ENCODE measurements at places on chromosomes 3 and 15.

GRCh38 chr15:67571648-67572415 is 29.3 kb downstream of the MAP2K5 start:
- no peak for DNase-seq

- no peak for DNase-seq
Observed at GRCh38 chr3:110026421-110026820, 689.1 kb upstream of the DPPA4 start.

DNA sequence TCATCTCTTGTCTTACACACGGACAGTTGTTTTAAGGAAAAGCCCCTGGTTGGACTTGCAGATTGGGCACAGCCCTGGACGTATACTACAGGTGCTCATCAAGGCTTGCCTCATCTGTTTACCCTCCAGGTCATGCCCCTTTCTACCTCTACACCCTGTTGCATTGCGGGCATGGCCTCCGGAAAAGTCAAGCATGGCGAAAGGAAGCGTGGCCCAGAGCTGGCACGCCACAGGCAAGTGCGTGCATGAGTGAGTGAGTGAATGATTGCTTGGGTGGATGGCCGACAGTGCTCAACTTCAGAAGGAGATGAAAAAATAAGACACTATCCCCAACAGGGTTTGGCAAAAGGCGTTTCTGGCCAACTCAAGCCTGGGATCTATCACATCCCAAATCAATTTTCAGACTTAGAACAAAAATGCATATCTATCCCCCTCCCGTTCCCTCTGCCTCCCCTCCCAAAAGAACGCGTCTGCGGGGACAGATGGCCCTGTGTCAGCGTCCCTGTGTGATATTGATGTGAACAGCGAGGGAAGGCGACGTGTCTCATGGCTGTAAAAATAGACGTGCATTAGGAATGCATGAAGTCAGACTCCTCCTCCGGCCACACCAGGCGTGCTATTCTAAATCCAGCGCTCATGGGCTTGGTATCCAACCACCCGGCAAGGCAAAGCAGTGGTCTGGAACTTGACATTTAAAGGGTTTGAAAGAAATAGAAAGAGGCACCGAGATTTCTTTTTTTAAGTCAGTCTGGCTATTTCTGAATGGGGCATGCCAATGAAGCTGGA is 96.0 kb downstream of the RPLP1 start:
- DNase-seq: no peak

DNA sequence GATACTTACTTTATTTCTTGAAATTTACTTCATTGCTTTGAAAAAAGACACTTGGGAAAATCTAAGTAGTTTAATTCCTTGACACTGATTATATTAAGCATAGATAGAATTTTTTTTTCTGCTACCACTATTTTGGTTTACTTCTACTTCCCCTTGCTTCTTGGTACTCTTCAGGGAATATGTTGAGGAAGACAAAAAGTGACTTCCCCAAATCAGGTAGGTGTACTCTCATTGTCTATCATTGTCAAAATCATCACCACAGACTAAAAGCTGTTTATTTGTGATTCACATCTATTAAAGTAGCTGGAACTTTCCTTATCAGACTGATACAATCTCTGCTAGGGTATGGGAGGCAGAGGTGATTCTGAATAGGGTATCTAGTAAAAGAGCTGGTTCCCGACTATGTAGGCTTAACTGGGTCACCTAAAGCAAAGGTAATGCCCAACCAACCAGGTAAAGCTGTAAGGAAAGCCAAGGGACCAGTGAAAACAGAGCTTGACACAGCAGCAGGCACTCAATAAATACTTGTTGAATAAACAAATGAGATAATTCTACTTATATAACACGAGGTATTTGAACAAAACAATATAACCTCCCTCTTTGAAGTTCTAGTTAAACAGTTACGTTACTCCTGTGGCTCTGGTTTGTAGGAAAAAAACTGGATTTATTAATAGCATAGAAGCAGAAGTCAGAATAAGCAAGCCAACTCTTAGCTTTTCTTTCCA is 346.9 kb downstream of the PLCL2 start:
- no peak for DNase-seq

- no peak for DNase-seq
Observed at GRCh38 chr3:53089511-53089910, 40.7 kb downstream of the RFT1 start.

GRCh38 chr3:58062472-58062871 is 54.2 kb downstream of the FLNB start:
- DNase-seq: no peak

- DNase-seq: no peak
Observed at GRCh38 chr15:69809421-69809820, 288.3 kb downstream of the TLE3 start.

GRCh38 chr3:181250714-181251113 is 261.2 kb upstream of the DNAJC19 start:
- DNase-seq: no peak

GRCh38 chr3:41956574-41956973 is 5.3 kb downstream of the ULK4 start:
- no peak for DNase-seq

- DNase-seq: no peak
Observed at GRCh38 chr3:28028554-28028953, 212.9 kb upstream of the CMC1 start.

DNA sequence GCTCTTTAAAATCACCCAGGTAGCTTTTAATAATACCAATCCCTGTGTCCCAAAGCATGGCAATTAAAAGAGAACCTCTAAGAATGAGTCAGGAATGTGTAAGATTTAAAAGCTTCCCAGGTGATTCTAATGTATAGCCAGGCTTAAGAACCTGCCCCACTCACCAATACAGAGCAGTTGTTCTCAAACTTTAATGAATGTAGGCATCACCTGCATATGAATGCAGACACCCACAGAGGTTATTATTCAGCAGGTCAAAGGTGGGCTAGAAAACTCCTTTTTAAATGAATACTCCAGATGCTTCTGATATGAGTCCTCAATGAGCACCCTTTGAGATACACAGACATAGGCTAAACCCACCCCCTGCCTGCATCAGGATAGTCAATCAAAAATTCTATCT is 298.1 kb upstream of the KCNMB2 start:
- DNase-seq: no peak

DNA sequence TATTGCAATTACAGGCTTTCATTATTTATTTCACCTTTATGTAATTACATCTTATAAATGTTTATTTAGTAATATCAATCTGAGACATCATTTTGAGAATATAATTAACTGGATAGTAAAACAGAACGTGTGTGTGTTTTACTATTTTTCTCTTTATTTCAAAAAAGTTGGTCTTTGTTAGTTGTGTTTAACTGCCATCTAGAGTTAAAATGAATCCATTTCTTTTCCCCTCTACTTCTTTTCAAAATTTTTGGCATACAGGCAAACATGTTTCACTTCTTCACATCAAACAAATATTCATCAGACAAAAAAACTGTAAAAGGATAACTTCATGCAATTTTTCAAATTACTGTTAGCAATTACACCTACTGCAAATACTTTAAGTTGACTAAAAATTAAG is 61.1 kb downstream of the FEZF2 start:
- DNase-seq: no peak

- DNase-seq: no peak
Observed at GRCh38 chr3:66904831-66905493, 93.1 kb upstream of the KBTBD8 start.

DNA sequence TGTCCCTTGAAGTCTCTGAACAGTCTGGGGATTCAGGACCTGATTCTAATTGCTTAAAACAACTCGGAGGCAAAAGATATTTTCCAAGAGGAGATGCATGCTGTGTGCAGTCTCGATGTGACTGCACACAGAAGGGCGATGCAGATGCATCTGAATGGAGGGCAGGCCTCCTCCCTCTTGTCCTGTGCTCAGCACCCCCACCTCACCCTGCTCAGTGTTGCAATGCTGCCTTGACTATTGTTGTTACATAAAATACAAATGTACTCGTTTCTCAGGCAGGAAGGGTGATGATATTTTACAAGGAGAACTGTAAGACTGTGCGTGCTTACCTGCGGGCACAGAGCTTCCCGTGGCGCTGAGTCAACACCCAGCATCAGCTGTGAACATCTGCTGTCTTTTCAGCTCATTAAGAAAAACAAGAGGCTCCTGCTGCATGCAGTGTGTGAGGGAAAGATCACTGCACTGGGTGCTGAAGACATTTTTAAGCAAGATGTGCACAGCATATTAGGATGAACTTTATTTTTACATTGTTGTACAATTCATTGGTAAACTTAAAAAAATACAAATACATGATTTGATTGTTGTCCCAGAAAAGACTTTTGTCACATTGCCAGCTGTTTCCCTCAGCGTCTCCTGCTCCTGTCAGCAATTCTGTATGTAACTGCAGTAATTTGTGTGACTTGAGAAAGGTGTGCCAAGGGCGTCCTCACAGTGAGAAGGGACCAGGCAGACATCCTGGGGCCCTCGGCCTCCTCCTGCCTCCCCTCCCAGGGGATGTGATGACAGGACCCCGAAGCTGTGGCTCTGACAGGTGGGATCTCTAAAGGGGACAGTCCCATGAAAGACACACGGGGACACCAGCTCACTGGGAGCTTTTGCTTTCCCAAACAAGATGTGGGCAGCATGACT is 56.3 kb upstream of the RPL32 start:
- DNase-seq: no peak

GRCh38 chr15:36399276-36399675 is 180.2 kb upstream of the CDIN1 start:
- DNase-seq: no peak

DNA sequence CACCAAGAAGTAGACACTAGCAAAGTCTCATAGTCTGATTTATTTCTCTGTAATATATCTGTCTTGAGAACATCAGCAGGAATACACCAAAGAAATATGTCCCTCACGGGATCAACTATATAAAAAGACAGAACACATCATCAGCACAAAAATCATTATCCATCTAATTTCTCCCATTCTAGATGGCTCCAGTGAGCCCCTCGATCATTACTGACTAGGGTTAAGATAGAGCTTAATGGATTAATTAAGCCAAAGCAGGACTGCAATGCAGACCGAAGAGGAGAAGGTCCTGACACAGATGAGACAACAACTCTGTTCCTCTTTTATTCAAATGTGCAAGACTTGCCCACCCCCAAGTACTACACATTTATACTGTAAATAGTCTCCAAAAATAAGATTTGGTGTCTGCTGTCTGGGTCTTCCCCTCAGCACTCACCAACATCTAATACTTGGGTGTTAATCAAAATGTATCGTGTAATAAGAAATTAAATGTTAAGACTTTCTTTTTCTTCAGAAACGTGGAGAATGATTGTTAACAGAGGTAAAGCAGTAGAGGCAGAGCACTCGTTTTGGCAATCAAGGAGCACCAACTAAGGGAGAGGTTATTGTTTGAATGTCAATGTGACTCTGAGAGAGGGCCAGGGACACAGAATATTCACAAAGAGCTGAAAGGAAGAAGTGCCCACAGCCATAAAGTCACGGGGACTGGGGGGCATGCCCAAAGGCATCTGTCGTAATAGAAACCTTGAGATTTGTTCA is 133.6 kb downstream of the TIGIT start:
- no peak for DNase-seq

DNA sequence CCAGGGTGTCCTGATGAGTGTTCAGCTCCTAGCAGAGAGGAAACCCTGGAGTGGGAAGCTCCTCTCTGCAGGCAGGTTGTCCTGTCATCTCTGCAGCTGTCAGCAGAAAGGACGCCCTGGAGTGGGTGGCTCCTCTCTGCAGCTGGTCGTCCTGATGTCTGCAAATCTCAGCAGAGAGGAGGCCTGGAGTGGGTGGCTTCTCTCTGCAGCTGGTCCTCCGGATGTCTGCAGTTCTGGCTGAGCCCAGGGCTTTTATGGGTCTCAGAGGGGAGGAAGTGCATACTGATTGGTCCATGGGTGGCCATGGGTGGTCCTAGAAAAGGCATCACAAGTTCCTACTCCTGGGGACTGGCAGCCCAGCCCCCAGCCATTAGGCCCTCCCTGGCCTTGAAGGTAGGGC is 102.6 kb upstream of the BNIP2 start:
- DNase-seq: no peak

DNA sequence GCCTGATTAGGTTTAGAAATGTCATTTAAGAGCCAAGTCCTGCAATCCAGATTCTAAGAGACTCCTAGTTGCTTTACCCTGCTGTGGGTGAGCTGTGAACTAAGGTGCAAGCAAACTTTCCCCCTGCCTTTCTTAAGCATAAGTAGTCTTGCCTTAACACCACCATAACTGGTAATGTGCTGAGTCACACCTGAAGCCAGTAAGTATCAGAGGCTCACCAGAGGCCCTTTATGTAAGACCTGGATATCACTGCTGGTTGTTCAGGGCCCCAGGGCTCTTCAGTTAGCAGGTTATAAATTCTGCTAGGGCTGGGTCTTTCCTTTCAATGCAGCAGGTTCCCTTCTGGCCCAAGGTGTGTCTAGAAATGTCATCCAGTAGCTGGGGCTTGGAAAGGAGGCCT is 509.9 kb downstream of the VGLL3 start:
- DNase-seq: no peak

GRCh38 chr15:67067930-67068551 is 2.6 kb downstream of the SMAD3 start:
- no peak for DNase-seq

- no peak for DNase-seq
Observed at GRCh38 chr15:92033314-92033713, 179.8 kb downstream of the SLCO3A1 start.

- DNase-seq: no peak
Observed at GRCh38 chr15:41853831-41854230, 15.2 kb downstream of the PLA2G4B start.
